ENCODE measurements at places on chromosomes 11 and 22.
A peak's percentile ranks its signal among the peaks of the same experiment; 100 is the strongest.

DNA sequence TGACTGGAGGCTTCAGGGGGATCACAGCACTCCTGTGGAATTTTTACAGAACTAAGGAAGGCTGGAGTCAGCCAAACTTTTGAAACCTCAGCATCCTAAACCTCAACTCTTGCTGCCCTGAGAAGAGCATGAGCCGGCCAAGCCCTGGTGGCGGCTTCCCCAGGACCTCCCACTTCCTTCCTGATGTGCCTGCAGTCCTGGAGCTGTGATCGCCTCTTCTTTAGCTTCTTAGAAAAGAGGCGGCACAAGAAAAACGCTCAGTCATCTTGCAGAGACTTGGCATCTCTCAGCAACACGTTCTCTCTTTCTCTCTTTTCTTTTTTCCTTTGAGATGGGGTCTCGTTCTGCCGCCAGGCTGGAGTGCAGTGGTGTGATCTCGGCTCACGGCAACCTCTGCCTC lies 40.4 kb upstream of the AMPD3 start:
- H3K4me3 ChIP-seq: no peak overlapping the region
- H3K27me3 ChIP-seq: no peaks in the 10 kb centered on the region
- peak; percentile 27 for DNase-seq

DNA sequence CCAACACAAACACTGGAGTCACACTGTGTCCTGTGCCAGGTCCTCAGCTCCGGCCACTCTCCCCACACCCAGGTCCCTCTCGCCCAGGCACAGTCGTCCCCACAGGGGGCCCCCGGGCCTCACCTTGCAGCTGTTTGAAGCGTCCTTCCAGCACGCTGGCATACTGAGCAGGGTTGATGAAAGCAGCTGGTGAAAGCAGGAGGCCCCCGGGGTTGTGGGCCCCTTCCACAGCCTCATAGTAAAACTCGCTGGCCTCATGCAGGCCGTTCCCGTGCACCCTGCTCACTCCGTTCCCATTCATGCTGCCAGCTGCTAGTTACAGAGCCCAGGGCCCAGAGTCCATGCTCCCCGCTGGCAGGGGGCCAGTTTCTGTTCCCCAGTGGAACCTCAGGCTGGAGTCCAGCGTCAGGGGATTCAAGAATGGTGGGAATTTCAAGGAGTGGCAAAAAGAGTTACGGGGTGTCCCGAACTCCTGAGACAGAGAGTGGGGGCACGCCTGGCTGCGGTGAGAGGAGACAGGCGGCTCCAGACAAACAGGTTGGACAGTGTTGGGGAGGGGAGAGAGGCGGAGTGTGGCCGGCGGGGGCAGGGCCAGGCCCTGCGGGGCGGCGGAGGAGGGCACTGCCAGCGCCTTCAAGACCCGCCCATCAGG lies 10.6 kb downstream of the SPTBN2 start:
- H3K4me3 ChIP-seq: no peak overlapping the region
- H3K36me3 ChIP-seq: peaks cover 7% of the 10 kb centered on the region
- no peak overlapping the region for H3K27ac ChIP-seq
- H3K27me3 ChIP-seq: no peaks in the 10 kb centered on the region
- DNase-seq: no peak
- H3K4me1 ChIP-seq: no peaks in the 10 kb centered on the region

DNA sequence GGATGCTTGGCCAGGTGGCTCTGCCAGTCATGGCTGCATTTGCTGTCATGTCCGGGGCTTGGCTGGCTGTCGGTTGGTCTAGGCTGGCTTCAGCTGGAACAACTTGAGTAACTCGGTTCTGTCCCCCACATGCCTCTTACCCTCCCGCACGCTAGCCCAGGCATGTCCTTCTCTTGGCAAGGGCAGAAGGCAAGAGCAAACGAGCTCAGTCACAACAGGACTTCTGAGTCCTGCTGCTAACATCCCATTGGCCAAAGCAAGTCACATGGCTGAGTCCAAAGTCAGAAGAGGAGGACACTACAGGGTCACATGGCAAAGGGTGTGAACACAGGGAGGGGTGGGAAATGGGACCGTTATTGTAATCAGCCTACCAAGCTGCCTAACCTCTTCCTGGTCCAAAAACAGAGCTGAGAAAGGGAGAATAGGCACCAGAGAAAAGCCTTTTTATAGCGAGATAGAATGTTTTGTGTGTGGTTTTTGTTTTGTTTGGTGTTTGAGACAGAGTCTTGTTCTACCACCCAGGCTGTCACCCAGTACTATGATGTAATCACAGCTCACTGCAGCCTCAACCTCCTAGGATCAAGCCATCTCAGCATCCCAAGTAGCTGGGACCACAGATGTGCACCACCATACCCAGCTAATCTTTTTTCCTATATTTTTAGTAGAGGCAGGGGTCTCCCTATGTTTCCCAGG lies 81.9 kb downstream of the MN1 start:
- H3K36me3 ChIP-seq: no peaks in the 10 kb centered on the region
- H3K4me3 ChIP-seq: no peak overlapping the region
- H3K4me1 ChIP-seq: peaks cover 6% of the 10 kb centered on the region
- H3K27me3 ChIP-seq: no peaks in the 10 kb centered on the region

DNA sequence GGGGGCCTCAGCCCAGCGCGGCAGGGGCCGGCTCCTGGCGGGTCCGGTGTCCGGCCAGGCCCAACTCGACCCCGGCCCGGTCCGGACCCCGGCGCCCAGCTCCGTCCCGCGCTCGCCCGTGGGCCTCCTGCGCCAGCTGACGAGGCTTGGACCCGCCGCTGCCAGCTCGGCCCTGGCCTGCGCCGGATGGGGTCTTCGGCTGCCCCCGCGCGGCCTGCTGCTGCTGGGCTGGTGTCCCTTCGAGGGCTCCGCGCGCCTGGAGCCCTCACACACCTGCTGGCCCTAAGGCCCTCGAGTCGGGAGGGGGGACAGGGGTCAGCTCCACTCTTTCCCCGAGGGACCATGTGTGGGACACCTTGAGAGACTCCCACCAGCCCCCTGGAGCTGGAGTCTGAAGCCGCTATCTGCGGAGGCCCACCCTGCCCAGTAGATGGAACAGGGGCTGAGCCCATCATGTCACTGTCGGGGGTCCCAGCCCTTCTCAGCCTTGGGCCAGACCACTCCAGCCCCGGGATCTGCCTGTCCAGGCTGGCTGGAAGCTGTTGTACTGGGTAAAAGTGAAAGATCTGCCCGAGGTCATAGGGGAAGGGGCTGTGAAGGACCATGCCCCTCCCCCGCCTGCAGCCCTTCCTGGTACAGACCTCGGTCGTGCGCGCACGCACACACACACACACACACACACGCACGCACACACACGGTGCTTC lies 768 bp upstream of the CDKN1C start:
- peaks cover 2% of the 10 kb centered on the region for H3K4me1 ChIP-seq
- no peak overlapping the region for H3K27ac ChIP-seq
- DNase-seq: peak; percentile 63
- no peaks in the 10 kb centered on the region for H3K36me3 ChIP-seq

- no peaks in the 10 kb centered on the region for H3K4me1 ChIP-seq
- H3K4me3 ChIP-seq: no peak overlapping the region
- no peak for DNase-seq
Measured at GRCh38 chr11:102879801-102880200, 5.0 kb upstream of the MMP12 start.

DNA sequence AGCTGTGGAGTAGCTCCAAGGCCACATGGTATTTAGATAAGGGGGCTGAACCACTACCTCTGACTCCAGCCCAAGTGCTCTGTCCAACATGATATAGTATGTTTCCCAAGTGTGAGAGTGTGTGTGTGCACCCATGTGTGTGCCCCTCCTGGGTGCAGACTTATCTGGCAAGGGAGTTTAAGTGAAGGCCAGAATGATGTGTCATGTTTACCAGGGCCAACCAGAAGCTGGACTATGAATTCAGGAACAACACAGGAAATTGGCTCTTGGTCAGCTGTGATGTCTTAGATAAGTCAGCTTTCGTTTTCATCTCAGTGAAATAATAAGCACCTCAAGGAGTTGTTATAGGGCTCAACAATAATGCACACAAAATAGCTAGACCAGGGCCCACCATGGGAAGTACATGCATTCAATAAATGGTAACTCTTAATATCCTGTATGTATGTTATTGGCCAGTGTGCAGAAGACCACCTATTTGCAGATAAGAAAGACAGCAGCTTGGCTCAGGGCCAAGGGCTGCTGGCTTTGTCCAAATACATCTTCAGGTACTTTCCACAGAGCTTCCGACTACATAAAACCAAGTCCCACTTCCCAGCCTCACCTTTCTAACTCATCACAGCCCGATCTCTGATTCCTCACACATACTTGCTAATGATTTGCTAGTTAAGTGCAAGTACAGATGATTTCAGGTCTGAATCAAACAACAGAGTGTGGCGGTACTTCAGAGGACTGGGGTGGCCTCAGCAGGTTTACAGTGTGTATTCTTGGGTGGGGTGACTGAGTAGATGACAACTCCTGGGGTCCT lies 120.9 kb downstream of the ME3 start:
- H3K27me3 ChIP-seq: no peaks in the 10 kb centered on the region
- H3K27ac ChIP-seq: peak overlapping the region; percentile 22
- H3K4me3 ChIP-seq: no peak overlapping the region
- H3K4me1 ChIP-seq: peaks cover 10% of the 10 kb centered on the region
- no peaks in the 10 kb centered on the region for H3K36me3 ChIP-seq

GRCh38 chr11:44595964-44596381 lies 30.5 kb downstream of the CD82 start:
- H3K36me3 ChIP-seq: no peaks in the 10 kb centered on the region
- no peak overlapping the region for H3K27ac ChIP-seq
- DNase-seq: no peak
- no peaks in the 10 kb centered on the region for H3K27me3 ChIP-seq

DNA sequence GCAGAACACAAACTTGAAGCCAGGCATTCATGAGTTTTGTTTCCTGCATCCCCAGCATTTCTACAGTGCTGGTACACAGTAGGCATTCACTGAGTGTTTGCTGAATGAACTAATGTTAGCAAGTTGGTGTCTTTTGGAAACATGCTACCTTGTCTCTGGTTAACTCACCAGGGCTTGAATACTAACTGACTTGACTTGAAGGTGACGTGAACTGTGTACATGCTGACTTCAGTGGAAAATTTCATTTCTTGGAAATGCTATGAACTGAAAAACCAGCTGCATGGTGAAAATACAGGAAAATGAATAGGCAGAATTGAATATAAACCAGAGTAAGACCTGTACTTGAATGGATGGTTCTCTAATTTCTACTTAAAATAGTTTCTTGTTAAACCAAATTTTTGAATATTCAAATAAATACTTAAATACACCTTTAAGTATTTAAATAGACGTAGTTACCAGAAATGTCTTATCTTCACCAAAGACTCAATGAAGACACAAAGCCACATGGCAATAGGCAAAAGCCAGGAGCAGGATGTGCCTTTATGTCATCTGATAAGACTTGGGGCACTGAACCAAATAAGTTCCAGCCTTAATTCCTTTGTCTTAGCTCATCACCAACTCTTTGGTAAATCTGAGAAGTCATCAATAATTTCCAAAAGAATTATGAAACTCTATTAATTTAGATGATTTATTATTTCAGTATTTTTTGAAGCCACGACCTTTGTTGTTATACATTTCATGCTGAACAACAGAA lies 39.7 kb upstream of the POU2AF2 start:
- no peaks in the 10 kb centered on the region for H3K27me3 ChIP-seq
- no peak for DNase-seq
- H3K4me3 ChIP-seq: no peak overlapping the region
- no peaks in the 10 kb centered on the region for H3K36me3 ChIP-seq

- H3K27ac ChIP-seq: no peak overlapping the region
- no peak overlapping the region for H3K4me3 ChIP-seq
- H3K4me1 ChIP-seq: no peaks in the 10 kb centered on the region
- no peaks in the 10 kb centered on the region for H3K27me3 ChIP-seq
- no peaks in the 10 kb centered on the region for H3K36me3 ChIP-seq
- no peak for DNase-seq
Measured at GRCh38 chr11:132445859-132446291, 1075.5 kb downstream of the NTM start.

DNA sequence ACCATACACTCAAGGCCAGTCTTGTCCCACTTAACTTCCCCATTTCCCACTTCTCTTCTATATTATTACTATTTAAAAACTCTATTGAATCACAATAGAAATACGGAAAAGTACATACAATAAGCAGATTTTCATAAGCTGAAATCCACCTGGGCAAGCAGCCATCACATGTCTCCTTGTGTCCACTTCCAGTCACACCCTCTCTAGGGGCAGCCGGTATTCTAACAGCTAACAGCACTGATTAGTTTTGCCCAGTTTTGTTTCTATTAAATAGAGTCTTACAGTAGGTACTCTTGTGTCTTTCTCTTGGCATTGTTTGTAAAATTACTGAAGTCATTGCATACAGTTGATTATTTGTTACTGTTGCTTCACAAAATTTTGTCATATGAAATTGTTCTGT lies 37.8 kb downstream of the PPP6R3 start:
- H3K4me3 ChIP-seq: no peak overlapping the region
- no peaks in the 10 kb centered on the region for H3K36me3 ChIP-seq
- no peak overlapping the region for H3K27ac ChIP-seq
- peaks cover 11% of the 10 kb centered on the region for H3K4me1 ChIP-seq
- no peak for DNase-seq

Data from mesendoderm (in vitro differentiated cells).